Urothelium cell line (cell line): ENCODE measurements at places on chromosomes 6 and 20.

GRCh38 chr6:6057442-6058053 lies 50.8 kb upstream of the NRN1 start:
- peak; percentile 17 for DNase-seq

DNA sequence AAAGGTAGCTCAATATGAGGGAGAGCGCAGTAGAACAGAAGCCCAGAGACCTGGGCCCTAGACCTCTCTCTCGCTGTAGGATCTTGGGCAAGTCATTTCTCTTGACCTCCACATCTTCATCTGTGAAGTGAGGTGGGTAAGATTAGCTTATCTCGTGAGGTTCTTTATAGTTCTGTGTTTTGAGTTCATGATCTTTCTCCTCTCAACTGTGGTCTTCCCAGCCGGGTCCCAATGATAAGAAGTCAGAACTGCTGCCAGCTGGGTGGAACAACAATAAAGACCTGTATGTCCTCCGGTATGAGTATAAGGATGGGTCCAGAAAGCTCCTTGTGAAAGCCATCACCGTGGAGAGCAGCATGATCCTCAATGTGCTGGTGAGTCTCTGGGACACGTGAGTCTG lies 6.9 kb downstream of the PSMF1 start:
- DNase-seq = no peak

- no peak for DNase-seq
Observed at GRCh38 chr6:105492706-105493673, 90.1 kb upstream of the PREP start.

DNA sequence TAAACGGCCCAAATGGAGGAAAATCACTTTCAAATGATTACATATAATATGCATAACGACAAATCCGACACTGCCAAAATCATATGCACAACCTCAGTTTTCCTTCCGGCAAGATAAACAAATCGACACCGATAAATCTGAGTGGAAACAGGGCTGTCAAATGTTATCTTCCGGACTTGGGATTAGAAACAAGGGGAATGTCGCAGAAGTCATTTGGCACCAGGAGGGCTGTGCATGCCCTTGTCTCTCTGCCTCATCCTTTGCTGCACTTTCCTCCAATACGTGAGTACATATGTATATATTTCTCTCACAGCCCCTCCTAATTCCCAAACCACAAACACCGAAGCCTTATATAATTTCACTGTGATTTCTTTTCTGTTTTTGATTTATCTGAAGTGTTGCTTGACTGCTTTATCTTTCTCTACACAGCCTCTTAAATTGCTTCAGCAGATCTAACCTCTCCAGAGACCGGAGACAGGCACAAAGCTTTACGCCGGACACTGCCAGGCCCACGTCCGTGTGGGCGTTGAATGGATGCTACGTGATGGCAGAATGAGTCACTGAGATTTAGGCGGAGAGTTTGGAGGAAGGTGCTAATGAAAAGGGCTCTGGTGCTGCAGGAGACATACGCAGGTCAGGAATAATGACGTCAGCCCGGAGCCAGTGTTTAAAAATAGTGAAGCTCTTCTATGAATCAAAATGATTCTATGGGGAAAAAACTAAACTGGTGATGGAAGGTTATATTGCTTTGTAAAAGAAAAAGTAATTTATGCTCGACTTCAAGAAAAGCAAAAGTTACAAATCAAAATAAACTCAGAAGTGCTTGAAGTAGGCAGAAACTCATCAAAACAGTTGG lies 21.0 kb upstream of the PRELID3B start:
- DNase-seq = peak; percentile 94

- DNase-seq = no peak
Observed at GRCh38 chr20:50450493-50450826, 59.7 kb upstream of the PTPN1 start.

GRCh38 chr6:37980222-37980595 lies 160.7 kb downstream of the ZFAND3 start:
- no peak for DNase-seq

- DNase-seq = no peak
Observed at GRCh38 chr6:103570431-103570830, 1289.3 kb downstream of the HACE1 start.

DNA sequence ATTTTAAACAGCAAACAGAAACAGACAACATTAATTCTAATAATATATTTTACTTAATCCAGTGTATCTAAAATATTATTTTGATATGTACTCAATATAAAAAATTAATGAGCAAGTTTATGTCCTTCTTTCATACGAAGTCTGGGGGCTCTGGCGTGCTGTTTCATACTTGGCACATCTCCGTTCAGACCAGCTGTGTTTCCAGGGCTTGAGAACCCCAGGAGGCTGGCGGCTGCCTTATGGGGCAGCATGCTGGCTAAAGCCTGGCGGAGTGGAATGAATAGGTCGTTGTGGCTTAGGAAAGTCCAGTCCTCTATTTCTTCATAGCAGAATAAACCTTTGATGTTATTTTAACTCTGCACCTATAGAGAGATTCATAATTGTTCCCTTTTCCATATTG lies 43.3 kb downstream of the DUSP22 start:
- DNase-seq = no peak

DNA sequence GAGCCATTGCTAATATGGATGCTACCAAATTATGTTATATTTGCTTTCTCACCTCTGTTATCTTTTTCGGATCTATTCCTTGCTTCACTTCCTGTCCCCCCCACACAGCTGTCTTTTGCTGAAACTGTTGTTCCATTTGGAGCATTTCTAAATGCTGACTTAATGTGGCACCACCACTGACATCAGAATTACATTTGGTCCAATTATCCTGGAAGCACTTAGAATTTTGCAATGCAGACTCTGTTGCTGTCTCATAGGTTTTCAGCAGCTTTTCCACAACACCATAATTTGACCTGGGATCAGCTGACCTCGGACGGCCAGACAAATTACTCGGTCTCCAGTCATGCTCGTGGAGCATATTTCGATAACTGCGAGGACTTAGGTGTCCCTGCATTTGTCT lies 12.8 kb downstream of the KIAA0408 start:
- no peak for DNase-seq

GRCh38 chr6:12602951-12603672 lies 113.5 kb upstream of the PHACTR1 start:
- peak; percentile 30 for DNase-seq

- no peak for DNase-seq
Observed at GRCh38 chr6:157978021-157978783, 3.5 kb upstream of the SYNJ2 start.

- DNase-seq = no peak
Observed at GRCh38 chr6:158743033-158743651, 76.0 kb downstream of the EZR start.

GRCh38 chr6:167937948-167938911 lies 59.2 kb upstream of the KIF25 start:
- peak; percentile 9 for DNase-seq
